Stimulated activated CD8-positive, alpha-beta memory T cell treated with anti-CD3 and anti-CD28 coated beads, Interleukin-12 subunit alpha, Interleukin-12 subunit beta, amount 100 ng/mL, for 1 hour (primary cell): ENCODE measurements at places on chromosomes 1 and 21.
A peak's percentile ranks its signal among the peaks of the same experiment; 100 is the strongest.

GRCh38 chr1:153626904-153627714 is at the start of gene S100A13:
S100A13 (minus strand) TSS chr1:153627505; CDS start chr1:153626472, 1,033 bp downstream.
- DNase-seq = no peak

DNA sequence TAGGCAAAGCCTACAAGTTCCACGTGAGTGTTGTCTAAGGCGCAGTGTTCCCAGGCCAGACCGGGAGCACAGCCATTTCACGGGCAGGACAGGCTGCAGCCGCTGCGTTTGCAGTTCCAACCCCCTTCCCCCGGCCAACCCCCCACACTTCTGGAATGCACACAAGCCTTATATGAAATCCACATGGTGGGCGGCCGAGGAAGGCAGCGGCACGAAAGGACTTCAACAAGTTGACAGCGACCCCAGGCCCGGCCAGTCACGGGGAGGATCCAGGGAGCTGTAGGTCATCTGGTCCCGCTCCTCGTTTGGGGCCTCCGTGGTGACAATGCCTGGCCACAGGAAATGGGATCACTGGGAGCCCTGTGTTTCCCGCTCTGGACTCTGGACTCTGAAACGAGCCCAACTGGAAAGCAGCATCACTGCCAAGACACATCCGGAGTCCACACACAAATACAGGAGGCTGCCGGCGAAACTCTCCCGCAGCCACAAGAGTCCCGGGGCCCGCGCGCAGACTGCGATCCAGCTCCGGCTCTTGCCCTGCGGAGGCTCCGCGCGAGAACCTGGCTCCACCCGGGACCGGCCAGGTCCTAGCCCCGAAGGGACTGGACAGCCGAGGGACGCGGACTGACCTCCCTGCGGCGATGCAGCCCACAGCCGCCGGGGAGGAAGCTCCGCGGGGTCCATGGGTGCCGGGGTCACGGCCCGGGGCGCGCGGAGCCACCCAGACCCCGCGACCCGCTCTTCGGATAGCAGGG is 794 bp downstream of the NID1 start:
- no peak for DNase-seq

DNA sequence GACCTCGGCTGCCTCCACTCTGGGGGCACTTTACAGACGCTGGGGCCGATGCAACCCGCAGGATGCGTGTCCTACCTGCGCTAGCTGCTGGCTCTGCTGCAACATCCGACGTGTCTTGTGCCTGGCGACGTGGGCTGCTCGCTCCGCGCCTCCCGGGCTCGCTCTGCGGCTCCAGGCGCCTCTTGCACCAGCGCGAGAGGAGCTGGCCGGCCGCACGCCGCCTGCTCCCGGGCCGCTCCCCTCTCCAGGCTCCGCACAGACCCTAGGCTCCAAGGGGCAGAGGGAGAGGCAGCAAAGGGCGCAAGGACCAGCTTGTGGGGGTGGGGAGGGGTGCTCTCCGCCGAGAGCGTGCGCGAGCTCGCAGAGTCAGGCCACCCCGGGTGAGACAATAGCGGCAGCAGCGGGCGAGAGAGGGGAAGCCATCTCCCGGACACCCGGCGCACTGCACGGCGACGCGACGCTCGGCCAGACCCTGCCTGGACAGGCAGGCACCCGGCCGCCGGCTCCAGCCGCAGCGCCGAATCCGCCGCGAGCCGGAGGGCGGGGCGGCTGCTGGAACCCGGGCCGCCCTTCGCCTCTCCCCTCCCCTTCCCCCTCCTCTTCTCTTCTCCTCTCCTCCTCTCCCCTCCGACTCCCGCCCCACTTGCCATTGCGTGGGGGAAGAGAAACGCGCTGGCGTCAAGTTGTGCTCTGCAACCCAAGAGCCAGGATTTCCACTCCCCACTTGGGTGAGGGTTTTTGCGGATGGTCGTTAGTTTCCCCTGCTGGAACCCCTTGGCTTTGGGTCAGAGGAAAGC is at the start of gene PIK3C2B:
PIK3C2B (minus strand) TSS at position 525 of the 797 bp plus-strand sequence. CDS start 25,003 bp downstream, outside the sequence.
- DNase-seq = peak; percentile 47

GRCh38 chr1:88640060-88640459 is 44.0 kb upstream of the PKN2 start:
- DNase-seq = no peak

DNA sequence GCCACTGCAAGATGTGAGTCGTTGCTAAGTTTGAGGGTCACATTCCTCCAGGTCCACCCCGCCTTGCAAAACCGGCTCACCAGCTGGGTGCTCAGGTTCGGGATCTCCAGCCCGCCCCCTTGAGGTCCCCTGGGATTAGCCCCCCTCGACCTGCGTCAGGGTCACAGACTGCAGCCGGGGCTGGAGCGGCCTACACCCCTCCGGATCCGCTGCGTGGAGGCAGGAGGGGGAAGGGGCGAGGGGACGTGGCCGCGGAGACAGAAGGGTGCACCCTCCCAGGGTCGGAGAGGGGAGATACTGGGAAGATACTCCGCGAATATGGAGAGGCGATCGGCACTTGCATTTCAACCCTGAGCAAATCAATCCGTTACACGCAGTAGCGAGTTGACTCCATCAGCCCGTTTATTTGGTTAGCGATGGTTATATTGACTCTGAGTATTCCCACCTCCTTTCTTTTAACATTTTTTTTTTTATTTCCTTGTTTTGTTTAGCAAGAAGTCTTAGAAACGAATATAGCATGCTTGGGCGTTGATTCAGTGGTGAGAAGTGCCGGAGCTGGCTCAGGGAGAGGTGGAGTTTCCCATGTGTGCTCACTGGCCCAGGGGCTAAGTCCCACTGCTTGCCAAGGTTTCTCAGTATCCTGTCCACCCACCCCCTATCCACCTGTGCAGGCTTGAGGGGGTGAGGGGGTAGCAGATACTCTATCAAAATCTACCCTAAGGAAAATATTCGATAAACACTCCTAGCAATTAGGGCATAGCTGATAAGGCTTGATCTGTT is 997 bp downstream of the IFNAR2 start:
- DNase-seq = no peak
